ENCODE measurements at places on chromosomes 16 and 17.

GRCh38 chr16:12612598-12613101 lies 191.0 kb downstream of the CPPED1 start:
- DNase-seq = no peak

- no peak for DNase-seq
Measured at GRCh38 chr17:71107136-71107535, 937.8 kb downstream of the KCNJ2 start.

DNA sequence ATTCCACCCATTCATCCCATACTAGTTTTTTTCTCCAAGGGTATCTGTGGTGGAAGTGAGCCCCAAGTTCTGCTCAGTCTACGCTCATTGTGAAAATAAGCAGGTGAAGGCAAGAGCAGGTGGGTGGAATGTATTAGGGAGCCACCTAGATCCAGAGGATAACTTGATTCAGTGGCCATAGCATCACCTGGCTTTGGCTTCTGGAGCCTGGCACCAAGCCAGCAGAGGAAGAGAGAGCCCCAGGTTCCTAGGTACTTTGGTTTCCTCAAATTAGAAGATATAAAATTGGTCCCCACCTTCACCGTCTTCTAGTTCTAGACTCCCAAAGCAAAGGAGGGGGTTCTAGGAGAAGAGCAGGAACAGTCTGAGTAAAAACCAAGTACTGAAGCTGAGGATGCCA lies 4.1 kb downstream of the FXR2 start:
- no peak for DNase-seq

GRCh38 chr17:68693466-68693865 lies 92.3 kb upstream of the FAM20A start:
- no peak for DNase-seq

- no peak for DNase-seq
Measured at GRCh38 chr16:2339521-2340484, 725 bp downstream of the ABCA3 start.

DNA sequence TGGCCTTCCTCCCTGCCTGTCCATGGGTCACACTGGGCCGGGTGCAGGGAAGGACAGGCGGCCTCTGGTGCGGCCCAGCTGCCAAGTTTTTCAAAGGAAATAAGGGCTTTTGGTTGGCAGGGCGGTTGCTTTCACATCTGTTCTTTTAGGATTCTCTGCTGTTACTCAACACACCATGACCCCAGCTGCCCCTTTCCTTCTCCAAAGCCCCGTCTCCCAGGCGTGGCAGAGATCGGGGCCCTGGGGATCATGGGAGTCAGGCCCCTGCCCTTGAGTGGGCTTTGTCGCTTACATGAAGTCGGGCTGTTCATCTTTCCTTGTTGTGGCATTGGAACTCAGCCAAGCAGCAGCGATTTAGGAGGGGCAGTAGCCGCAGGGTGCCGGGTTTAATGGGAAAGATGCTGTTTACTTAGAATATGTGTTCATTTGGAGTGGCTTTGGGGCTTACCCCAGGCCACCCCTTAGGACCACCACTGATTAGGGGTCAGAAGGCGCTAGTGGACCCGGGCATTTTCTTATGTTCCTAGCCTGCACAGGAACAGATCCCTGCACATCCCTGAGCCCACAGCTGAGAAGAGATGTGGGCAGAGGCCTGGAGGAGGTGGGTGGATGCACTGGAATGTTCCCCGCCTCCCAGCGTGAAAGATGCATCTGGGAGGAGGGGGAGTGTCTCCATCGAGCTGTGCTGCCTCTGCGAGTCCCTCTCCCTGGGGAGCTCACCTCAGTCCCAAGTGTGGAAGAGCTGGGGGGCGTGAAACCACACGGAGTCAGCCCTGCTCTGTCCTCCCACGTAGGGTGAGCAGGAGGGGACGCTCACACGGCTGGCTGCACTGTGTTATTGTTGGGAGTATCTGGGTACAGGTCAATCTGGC lies 6.8 kb upstream of the ADCY7 start:
- no peak for DNase-seq

DNA sequence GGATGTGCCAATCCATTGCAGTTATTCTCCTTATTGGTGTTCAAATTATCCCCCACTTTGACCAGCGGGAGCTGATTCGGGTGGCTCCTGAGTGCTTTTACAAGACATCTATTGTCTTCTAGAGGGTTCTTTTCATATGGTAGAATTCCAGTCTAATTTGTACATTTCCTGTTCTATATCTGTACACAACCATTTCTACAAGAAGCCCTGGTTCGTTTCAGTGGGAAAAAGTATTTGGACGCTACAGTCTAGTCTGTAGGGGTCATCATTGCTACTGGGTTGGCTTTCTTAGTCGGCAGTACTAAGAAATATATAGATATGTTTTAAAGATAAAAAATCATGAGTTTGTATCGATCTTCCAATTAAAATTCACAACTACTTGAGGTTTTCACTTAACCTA lies 262.6 kb downstream of the MAP2K6 start:
- no peak for DNase-seq

DNA sequence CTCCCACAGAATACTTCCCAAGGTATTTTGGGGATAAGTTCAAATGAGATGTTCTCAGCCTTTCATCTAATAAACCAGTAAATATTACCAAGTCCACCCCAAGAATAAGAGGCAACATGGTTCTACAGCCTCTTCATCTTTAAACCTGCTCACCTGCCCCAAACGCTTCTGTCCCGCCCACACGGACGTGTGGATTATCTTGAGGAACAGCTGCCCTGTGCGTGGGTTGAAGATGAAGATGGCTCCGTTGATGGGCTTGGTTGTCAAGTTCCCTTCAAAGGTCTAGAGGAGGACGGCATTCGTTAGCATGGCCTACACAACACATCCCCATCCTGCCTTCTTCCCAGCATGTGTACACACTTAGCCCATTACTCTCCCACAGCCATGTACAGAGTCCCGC lies 8.4 kb upstream of the RILP start:
- no peak for DNase-seq

GRCh38 chr17:30414486-30414885 lies 35.8 kb downstream of the CPD start:
- DNase-seq = no peak

- no peak for DNase-seq
Measured at GRCh38 chr16:70695331-70696070, 9.6 kb upstream of the MTSS2 start.

- no peak for DNase-seq
Measured at GRCh38 chr16:878886-879285, 78.4 kb upstream of the GNG13 start.

DNA sequence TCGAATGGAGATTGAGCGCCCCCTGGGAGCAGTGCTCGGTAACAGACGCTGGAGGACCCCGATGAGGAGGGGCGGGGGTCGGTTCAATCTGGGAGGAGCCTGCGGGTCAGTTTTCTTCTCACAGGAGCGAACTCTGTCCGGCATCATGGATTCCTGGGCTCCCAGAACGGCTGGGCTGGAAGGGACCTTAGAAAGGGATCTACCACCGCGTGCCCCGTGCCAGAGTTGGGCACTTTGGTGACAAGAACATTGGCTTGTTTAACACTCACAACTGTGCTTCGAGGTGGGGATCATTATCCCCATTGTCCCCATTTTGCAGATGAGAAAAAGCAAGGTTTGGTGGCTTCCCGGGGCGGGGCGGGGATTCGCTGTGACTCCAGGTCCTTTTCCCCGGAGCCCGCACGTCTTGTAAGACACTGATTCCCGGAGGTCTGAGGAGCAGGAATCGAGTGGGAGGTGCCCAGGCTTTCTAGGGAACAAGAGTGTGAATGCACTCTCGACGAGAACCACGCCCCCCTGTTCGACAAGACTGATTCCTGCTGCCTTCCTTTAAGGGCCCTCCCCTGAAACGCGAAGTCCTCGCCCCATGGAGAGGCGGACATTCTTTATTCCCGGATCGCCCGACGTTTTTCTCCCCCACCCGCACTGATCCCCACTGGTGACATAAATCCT lies 1.5 kb upstream of the FBXL19 start:
- DNase-seq = peak; percentile 42

All from HS-27A (cell line).